Nasal cavity respiratory epithelium epithelial cell of viscerocranial mucosa (primary cell): ENCODE measurements at places on chromosomes 2 and 18. TPM values are rescaled to one million over a fixed set of nuclear protein-coding genes. Genes with fewer than 3 reads are reported as not detected.

Gene DAW1
- total RNA-seq, result 0.07 TPM in 1 of 2 replicates, not detected in the other

Gene ZC3H6
- total RNA-seq, result 7.5 and 8.3 TPM in 2 replicates

Gene ARL4C
- total RNA-seq, result 13.7 and 42.5 TPM in 2 replicates

Gene LOXHD1
- total RNA-seq, result under 0.01 TPM in 1 of 2 replicates, not detected in the other

Gene KYNU
- 11.6 and 61.0 TPM in 2 replicates for total RNA-seq

Gene OTX1
- 2.7 and 8.1 TPM in 2 replicates for total RNA-seq

Gene ANKRD36
- total RNA-seq, result 8.5 and 20.7 TPM in 2 replicates

Gene ALLC
- total RNA-seq, result not detected in 2 replicates
